ENCODE measurements at places on chromosomes 2 and 18.
A peak's percentile ranks its signal among the peaks of the same experiment; 100 is the strongest.

DNA sequence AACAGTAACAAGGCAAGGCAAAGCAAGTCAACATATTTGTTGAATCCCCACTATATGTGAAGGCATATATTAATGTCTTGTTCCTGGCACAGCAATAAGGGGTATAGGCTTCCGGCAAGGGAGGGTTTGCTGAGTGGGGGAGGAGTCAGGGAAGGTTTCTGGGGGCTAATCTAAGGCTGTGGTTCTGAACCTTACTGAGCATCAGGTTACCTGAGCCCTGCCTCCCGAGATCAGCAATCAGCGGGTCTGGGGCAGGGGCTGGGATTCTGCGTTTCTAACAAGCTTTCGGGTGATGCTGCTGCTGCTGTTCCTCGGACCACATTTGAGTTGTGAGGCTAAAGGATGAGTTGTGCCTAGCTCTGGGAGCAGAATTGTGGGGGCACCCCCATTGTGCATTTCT lies 401.7 kb upstream of the SPRED2 start:
- no peaks in the 10 kb centered on the region for H3K27me3 ChIP-seq
- no peak overlapping the region for H3K4me3 ChIP-seq
- H3K4me1 ChIP-seq: no peaks in the 10 kb centered on the region
- no peaks in the 10 kb centered on the region for H3K36me3 ChIP-seq
- H3K27ac ChIP-seq: no peak overlapping the region

DNA sequence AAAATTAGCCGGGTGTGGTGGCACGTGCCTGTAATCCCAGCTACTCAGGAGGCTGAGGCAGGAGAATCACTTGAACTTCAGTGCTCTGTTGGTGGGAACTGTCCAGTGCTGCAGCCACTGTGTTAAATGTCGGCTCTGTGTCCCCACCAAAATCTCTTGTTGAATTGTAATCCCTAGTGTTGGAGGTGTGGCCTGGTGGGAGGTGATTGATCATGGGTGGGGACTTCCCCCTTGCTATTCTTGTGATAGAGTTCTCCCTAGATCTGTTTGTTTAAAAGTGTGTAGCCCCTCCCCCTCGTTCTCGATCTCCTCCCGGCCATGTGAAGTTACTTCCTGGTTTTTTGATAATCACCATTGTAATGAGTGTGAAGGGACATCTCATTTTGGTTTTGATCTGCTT lies 9.8 kb upstream of the RPL31 start:
- peaks cover 3% of the 10 kb centered on the region for H3K4me1 ChIP-seq
- H3K27ac ChIP-seq: no peak overlapping the region
- DNase-seq: no peak
- H3K4me3 ChIP-seq: no peak overlapping the region

DNA sequence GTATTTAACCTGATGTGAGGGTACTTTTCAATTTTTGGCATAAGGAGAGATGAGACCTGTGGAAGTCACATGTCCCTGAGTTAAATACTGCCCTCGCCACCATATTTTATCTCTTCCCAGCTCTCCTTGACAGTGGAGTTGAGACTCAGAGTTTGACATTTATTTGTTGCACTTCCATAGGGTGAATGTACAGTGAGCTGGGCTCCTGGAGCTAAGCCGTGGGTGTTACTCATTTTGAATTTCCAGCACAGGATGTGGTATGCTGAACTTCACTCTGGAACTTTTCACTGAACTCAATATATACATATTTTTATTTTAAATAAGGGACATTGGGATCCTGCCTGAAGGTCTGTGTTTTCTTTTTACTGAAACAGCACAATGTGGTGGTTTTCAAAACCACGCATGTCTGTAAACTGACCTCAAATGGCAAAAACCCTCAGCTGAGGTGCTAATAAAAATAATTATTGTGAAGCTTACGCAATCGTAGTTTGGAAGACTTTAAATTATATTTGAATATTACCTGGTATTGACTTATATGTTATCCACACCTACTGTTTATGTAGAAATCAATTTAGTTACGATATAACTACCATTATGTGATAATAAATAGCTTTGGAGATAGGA lies 12.1 kb downstream of the RNF144A start:
- no peak for DNase-seq
- H3K4me3 ChIP-seq: no peak overlapping the region
- H3K36me3 ChIP-seq: peaks cover 57% of the 10 kb centered on the region
- peaks cover 36% of the 10 kb centered on the region for H3K4me1 ChIP-seq

- no peak overlapping the region for H3K4me3 ChIP-seq
- H3K4me1 ChIP-seq: peaks cover 54% of the 10 kb centered on the region
- peak overlapping the region; percentile 99 for H3K27ac ChIP-seq
- no peaks in the 10 kb centered on the region for H3K27me3 ChIP-seq
- peaks cover 45% of the 10 kb centered on the region for H3K36me3 ChIP-seq
Measured at GRCh38 chr18:23226391-23226790, 91.1 kb downstream of the CABLES1 start.

DNA sequence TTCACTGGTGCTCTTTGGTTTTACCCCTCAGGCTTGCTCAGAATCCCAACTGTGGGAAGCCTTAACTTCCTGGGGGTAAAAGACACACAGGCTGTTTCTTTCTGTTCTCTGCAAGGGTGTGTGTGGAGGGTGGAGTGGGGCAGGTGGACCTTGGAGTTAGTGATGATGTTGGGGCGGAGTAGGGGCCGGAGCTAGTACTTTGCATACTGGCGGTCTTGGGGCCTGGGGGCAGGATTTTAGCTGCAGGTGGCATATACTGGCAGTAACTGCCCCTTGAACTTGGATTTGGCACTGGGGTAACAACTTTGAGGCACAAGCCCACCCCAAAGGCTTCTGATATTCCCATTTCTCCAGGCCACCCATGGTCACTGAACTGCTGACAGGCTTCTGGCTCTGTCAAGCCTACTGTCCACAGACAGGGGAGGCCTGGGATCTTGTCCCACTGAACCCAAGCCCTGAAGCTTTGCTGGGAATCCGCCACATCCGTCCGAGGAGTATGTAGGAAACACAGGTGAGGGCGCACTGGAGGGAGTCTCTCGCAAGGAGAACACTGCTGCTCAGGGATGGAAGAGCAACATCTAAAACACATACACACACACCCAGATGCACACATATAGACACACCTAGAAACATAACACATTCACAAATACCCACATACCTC lies 258.9 kb downstream of the DYSF start:
- no peak overlapping the region for H3K4me3 ChIP-seq
- no peak for DNase-seq
- H3K36me3 ChIP-seq: no peaks in the 10 kb centered on the region
- no peaks in the 10 kb centered on the region for H3K27me3 ChIP-seq
- H3K4me1 ChIP-seq: no peaks in the 10 kb centered on the region

DNA sequence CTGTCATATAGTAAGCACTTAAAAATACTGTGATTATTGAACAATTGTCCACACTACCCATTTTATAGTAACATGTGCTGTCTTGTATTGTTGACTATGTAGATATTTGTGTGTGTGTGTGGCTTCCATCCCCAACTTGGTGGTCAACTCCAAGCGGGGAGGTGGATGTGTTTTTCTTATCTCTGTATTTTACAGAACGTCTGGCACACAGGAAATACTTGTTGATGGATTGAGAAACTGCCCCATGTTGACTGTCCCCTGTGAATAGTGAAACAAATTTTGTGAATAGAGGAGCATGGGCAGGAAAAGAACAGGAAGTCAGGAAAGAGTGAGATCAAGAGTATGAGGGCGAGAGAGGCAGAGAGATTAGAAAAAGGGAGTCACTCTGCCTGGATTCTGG lies 83.6 kb downstream of the CELF4 start:
- no peaks in the 10 kb centered on the region for H3K36me3 ChIP-seq
- no peak for DNase-seq
- H3K4me1 ChIP-seq: peaks cover 1% of the 10 kb centered on the region

DNA sequence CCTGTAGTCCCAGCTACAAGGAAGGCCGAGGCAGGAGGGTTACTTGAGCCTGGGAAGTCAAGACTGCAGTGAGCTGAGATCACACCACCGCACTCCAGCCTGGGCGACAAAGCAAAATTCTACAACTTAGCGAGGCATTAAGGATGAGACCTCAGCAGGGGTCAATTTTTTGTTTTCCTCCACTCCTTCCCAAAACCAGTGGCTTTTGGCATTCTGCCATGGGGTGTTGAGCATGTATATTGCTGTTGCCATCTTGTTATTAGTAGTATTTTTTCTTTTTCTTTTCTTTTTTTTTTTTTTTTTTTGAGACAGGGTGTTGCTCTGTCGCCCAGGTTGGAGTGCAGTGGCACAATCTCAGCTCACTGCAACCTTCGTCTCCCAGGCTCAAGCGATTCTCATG lies 8.9 kb upstream of the GIGYF2 start:
- H3K4me1 ChIP-seq: no peaks in the 10 kb centered on the region
- H3K27me3 ChIP-seq: peaks cover 6% of the 10 kb centered on the region
- no peak overlapping the region for H3K27ac ChIP-seq
- no peak for DNase-seq

DNA sequence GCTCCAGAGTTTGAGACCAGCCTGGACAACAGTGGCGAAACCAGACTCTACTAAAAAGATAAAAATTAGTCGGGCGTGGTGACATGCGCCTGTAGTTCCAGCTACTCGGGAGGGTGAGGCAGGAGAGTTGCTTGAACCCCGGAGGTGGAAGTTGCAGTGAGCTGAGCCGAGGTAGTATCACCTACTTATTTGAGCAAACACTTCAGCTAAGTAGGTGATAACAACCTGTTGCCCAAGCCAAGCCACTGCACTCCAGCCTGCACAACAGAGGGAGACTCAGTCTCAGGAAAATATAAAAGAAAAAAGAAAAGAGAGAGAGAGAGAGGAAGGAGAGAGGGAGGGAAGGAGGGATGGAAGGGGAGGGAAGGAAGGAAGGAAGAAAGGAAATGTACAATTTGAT lies 21.3 kb downstream of the FER1L5 start:
- no peaks in the 10 kb centered on the region for H3K36me3 ChIP-seq
- H3K4me3 ChIP-seq: no peak overlapping the region
- H3K4me1 ChIP-seq: no peaks in the 10 kb centered on the region

- no peaks in the 10 kb centered on the region for H3K36me3 ChIP-seq
- H3K4me3 ChIP-seq: peak overlapping the region; percentile 71
- no peak for DNase-seq
- peaks cover 25% of the 10 kb centered on the region for H3K27me3 ChIP-seq
- peaks cover 8% of the 10 kb centered on the region for H3K4me1 ChIP-seq
Measured at GRCh38 chr2:62505109-62505749, 766 bp downstream of the TMEM17 start.

DNA sequence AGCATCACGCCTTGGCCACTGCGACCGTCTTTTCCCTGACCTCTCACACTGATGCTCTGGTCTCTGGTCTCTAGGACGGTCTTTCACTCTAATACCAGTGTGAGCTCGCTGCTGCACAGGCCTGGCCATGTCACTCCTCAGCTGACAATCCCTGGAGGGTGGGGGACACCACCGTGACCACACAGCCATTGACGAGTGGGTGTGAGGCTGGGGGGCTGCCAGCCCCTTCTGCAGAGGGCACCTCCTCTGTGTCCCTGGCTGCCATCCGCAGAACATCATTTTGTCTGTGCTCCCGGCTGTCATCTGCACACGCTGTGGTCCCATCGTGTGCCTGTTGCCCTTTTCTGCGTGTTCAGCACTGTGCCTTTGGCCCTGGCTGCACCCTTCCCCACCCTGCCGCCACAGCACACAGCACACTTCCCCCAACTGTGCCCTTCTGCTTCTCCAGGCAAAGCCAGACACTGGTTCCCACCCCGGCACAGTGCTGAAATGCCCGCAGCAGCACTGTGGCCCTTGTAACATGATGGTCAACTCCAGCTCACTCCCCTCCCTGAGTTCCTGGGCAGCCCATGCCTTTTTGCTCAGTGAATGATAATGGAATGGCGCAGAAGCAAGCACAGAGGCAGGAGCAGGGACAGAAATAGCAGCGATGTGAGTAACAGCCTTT lies 30.4 kb upstream of the INHBB start:
- peaks cover 3% of the 10 kb centered on the region for H3K27me3 ChIP-seq
- no peak for DNase-seq
- no peak overlapping the region for H3K27ac ChIP-seq
- H3K4me1 ChIP-seq: peaks cover 25% of the 10 kb centered on the region
- H3K4me3 ChIP-seq: peak overlapping the region; percentile 14

- H3K27me3 ChIP-seq: peaks cover 26% of the 10 kb centered on the region
- no peak overlapping the region for H3K4me3 ChIP-seq
- H3K27ac ChIP-seq: no peak overlapping the region
- H3K4me1 ChIP-seq: peaks cover 17% of the 10 kb centered on the region
- no peak for DNase-seq
Measured at GRCh38 chr2:149595056-149595963, 7.7 kb upstream of the MMADHC start.

- no peaks in the 10 kb centered on the region for H3K4me1 ChIP-seq
- H3K27me3 ChIP-seq: no peaks in the 10 kb centered on the region
- no peak overlapping the region for H3K27ac ChIP-seq
Measured at GRCh38 chr2:71859211-71859847, 288.3 kb downstream of the CYP26B1 start.
